Stimulated activated CD8-positive, alpha-beta memory T cell treated with anti-CD3 and anti-CD28 coated beads, Interleukin-15, amount 100 ng/mL, for 48 hours (primary cell): ENCODE measurements at places on chromosomes 6 and 20.

GRCh38 chr20:52219441-52219840 is 27.9 kb upstream of the ZFP64 start:
- DNase-seq, result no peak

DNA sequence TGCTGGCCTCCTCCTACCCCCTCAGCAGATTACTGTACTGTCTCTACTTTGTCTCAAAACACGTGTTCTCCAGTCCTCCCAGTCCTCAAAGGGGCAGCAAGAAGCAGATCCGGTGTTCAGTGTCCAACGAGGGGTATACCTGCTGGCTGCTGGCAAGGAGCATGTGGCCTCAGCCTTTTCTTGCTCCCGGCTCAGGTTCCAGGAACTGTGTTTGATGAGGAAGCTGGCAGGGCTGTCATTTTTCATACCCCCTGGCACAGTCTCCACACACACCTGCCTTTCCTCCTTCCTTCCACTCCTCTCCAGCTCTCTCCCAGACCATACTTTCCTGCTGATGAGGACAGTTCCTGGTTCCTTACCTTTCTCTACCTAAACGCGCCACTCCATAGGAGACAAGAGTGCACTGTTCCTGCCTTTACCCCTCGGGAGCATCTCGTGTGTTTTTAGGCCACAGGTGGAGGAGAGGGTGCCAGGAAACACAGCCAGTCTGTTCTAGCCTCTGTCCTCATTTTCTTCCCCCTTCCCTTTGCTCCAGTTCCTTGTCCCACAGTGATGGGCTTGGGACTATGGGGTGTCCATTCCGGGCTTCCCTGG is 77.2 kb downstream of the SSR1 start:
- no peak for DNase-seq

DNA sequence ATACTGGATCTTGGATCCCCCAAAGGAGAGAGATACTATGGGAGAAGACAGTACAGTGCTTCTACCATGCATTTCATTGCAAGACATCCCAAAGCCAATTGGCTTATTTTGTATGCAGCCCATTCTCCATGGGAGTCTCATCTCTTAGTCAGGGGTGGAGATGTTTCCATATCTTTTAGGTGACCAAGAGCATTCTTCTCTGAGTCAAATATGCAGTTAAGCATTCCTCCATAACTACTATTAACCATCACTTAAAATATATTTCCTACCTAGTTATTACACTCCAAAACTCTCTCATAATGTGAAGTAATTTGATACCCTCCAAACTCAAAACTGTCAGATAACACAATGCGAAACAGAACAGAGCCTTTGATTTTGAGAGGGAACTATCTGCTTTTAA is 542.6 kb downstream of the HDGFL1 start:
- DNase-seq, result no peak

DNA sequence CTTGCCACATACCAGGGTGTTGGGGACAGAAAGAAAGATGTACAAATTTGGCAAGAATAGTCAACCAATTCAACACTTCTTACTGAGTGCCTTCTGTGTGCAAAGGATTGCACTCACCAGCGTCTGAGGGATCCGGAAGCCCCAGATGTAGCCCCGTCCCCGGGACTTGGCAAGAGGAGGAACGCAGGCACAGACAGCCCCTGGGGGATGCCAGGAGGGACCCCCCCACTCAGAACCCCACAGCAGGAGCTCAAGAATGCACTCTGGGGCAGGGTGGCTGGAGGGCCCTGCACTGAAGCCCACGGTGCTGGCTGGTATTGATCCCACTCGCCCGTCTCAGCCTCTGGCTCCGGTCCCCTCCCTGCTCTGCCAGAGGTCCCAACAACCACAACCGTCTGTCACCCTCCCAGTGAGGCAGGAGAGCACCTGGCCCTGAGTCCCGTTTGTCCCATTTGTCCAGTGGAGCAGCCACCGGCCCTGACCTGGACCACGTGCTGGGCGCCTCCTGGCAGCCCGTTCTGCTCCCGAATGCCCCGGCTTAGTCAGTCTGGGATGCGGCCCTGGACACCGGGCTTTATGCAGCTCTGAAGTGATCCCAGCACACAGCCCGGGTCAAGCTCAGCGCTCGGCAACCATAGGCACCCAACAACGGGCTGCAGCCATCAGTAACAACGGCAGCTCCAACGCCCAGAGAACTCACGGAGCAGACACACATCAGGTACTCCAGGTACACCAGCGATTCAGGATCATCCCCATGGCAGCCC is 128.7 kb downstream of the DLL1 start:
- DNase-seq, result no peak
